ENCODE measurements at places on chromosomes 4 and X.

DNA sequence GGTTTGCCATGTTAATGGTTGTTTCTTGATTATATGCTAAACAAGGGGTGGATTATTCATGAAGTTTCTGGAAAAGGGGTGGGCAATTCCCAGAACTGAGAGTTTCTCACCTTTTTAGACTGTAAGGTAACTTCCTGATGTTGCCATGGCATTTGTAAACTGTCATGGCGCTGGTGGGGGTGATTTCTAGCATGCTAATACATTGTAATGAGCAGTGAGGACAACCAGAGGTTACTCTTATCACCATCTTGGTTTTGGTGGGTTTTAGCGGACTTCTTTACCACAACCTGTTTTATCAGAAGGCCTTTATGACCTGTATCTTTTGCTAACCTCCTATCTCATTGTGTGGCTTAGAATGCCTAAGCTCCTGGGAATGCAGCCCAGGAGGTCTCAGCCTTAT, 81.5 kb downstream of the CFAP299 start:
- no peak for DNase-seq

- no peak for DNase-seq
These were observed 13.2 kb upstream of the MAN2B2 start for GRCh38 chr4:6561706-6562371.

DNA sequence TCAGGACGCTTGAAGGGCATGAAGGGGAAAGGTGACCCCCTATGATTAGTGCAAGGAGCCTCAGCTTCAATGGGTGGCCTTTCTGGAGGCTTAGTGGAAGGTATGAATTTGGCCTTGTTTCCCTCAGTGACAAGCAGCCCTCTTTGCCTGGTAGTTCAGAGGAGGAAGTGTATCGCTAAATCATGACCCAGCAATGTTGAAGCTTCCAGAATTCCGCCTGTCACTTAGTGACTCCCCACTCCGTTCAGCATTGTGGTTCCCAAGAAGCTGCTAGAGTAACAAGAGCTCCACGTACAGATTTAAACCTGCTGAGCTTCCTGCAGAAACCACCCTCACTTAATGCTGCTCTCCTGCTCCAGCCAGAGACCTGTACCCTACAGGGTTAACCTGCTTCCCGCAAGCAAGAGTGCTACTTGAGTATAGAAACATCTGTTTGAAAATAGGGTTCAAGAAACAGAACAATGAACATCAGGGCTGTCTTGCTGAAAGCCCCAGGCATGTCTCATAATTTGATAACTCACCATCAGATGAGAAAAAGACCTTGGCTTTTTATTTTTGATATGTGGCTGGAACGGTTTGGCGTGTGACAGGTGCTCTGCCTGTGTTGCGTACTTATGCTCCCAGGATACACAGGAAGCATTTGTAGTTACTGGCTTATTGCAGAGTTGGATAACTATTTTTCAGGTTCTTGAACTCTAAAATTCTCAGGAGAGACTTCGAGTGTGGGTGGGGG, 105.2 kb downstream of the UCHL1 start:
- DNase-seq = no peak

DNA sequence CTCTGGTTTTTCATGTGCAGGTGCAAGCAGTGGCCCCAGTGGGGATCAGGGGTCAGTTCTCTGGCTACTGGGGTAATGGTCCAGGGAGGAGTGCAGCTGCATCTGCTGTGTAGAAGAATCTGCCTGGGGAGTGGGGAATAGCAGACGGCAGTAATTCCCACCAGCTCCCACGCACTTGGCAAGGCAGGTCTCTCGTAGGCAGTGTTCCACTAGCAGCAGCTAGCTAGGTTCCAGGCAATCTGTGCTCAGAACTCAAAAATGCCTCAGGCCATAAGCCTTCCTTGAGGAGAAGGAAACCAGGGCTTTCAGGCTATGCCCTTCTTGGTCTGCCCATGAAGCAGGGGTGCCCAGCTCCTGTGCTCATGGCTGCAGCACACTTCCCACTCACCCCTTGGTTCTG, 38.8 kb downstream of the DCLK2 start:
- no peak for DNase-seq

GRCh38 chrX:123468481-123468880, 264.4 kb downstream of the THOC2 start:
- no peak for DNase-seq

DNA sequence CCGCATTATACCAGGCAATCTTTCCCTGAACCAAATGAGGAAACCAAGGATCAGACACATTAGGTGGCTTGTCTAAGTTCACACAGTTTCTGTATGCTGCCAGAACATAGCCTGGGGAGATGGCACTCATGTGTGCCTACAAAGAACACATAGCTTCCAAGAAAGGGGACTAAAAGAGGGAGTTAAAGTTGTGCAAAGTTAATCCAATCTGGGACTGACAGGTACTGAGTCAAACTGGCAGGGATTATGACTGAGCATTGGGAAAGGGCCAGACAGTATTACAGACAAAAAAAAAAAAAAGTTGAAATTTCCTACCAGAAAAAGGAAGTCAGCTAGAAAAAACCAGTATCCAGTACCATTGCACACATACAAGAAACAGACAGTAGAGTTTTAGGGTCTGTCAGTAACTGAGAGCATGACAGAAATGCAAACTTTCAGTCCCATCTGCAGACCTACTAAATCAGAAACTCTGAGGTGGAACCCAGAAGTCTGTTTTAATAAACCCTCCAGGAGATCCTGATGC, 37.2 kb downstream of the ADAMTS3 start:
- no peak for DNase-seq

- DNase-seq = no peak
These were observed 11.4 kb downstream of the SYN1 start for GRCh38 chrX:47608130-47608810.

GRCh38 chrX:40449396-40449795, 131.4 kb upstream of the ATP6AP2 start:
- DNase-seq = no peak

DNA sequence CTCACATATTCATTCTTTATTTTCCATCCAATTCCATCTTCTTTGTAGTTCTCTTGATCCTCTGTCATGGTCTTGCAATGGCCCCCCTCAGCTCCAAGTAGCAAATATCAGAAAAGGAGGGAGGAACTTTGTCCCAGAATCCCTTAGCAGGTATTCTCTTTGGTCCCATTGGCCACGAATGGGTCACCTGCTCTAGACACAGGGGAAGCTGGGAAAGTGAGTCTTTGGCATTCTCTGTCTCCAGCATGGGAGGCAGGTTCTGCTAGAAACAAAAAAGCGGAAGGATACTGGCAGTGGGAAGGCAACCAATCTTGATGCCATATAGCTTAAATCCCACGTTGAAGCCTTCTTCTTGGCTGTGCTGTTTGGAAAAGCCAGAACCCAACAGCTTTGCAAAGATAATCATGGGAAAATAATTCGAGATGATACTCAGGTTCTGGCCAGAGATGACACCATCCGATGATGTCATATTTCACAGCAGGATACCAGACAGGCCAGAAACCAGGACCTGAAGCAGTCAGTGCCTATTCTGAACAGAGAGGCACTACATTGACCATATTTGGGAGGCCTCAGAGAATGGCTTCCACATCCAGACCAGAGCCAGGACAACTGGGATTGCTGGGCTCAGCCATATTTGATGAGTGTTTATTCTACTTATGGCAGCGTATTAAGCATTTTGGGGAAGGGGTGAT, 110.4 kb upstream of the ATXN3L start:
- no peak for DNase-seq

- no peak for DNase-seq
These were observed 33.2 kb downstream of the PPP2R2C start for GRCh38 chr4:6439120-6439762.

- peak; percentile 3 for DNase-seq
These were observed 5.1 kb upstream of the GABRQ start for GRCh38 chrX:152632445-152633097.

GRCh38 chr4:71009890-71010588, 16.6 kb downstream of the DCK start:
- no peak for DNase-seq

DNA sequence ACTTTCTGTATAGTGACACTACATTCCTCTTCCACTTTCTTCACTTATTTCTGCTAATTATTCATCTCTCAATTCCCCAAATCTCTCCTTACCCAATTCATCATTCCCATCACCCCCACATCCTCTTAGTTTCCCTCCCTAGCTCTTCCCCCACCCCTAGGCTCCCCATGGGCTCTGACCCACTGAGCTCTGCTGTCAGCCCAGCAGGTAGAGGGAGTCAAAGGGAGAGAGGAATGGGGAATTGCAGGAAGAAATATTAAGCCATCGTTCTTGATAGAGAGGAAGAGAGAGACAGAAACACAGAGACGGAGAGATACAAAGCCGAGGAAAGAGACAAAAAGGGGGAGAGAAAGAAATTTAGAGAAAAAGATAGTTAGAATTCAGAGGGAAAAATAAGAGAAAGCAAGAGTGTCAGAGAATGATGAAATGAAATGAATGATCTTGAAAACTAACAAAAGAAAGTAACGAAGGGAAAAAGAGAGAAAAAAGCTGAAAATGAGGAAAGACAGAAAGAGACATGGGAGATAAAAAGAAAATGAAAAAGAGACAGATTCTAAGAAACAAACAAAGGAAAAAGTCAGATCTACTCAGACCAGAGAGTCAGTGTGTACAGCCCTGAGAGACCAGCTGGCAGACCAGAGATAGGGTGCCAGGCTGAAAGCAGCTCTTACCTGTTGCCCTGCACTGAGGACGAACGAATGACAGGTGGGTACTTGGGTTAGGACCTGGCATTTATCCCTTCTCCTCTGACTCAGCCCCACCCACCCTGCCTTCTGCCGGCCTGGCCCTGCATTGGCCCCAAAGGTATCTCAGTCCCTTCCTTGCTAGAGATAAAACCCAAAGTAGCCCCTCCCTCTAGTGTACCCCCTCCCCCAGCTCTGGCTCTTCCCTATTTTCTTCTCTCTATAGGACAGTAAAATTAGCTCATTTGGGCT, at the start of gene ALAS2:
ALAS2 (minus strand) TSS at position 707 of the 935 bp plus-strand sequence. CDS start 4,977 bp downstream, outside the sequence.
- no peak for DNase-seq

DNA sequence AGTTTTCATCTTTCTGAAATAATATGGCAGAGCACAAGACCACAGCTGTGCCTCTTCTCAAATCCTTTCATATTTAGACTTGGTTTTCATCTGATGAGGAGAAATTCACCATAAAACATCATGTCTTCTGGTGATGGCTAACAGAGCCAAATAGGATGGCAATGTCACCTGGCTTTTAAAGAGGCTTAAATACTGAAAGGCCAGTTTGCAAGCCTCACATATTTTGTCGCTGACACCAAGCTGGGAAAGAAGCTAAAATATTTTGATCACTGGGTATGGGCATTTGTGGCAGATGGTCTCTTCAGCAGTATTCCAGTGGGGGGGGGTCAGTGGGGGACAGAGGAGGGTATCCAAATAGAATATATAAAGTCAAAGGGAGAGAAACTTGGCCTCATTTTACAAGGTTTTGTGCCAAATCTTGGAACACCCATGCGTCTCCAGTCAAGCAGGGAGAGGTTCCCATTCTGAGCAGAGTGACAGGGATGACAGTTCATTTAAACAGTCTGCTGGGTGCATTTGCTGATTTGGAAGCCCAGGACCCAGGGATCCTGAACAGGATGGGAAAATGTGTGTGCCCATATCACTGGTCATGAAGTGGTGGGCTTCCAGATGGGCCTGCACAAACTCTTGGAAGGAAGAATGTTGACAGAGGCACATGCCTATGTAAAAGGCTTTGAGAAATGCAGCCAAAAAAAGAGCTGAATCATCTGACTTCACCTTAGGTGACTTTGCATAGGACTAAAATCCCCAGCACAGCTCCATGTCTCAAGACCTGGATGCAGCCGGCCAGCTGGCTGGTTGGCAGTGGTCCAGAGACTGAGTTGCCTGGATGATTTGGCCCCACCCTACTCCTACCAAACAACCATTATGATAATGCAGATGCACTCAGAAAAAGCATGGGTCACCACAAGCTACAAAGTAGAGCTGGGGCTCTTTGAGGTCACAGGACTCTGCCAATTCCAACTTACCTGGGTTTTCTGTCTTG, 484.4 kb upstream of the NR3C2 start:
- DNase-seq = no peak

DNA sequence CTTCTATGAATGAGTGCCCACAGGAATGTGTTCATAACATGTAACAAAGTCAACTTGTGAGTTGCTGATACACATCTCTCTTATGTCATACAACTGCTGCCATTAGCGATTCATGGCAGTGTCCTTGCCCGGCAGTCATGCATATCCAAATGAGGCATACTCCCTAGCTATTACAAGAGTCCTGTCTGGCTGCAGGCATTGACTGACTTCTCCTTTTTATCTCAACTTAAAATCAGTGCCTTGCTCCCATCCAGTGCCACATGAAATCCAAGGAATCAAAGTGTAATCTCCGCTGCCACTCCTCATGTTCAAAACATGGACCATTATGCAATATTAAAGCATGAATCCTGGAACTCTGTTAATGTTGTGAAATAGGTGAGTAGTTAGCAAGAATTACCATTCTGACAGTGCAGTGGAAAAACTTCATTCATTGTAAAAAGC, 348.9 kb upstream of the FTHL17 start:
- DNase-seq = no peak

DNA sequence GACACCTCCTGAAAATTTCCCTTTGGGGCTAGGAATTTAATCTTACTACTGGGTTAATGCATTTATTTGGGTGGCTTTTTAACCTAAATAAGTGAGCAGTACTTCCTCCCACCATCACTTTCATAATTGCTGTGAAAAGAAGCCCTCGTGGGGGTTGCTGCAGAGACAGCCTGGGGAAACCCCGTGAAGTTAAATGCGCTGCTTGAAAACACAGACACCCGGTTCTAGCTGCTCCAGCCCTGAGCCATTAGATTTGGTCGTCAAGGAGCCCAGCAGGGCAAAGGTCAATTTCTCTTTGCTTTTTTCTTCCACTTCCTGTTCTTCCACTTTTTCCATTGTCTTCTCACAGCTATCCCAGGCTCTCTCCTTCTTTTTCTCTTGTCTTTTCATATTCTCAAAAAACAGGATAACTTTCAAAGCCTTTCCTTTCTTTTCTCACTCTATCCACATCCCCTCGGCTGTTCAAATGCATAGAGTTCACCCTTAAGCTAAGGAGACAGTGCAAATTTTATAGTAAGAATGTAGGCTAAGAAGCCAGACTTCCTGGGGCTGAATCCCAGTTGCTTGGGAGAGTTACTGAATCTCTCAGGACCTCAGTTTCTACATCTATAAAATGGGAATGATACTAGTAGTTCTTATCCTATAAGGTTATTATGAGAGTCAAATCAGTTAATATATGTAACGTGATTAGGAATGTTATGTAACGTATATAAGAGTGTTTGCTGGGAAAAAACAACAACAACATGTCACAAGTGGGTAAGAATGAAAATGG, 91.5 kb upstream of the ZNF827 start:
- DNase-seq = no peak

DNA sequence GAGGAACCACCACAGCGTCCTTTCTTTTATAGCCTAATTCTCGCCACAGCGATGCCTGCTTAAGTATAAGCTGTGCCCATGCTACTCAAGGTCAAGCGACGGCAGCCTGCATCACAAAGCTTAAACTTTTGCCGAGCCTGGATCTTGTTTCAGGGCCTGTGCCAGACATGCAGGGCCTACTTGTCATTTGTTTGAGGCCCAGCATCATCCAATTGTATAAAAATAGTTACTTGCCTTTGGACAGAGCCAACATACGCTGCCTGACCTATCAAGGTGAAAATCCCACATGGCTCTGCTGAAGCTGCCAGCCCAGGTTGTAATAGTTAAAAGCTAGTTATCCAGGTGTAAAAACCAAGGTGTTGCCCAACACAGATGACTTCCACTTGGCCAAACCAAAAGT, 107.1 kb downstream of the TMEM131L start:
- no peak for DNase-seq

- DNase-seq = peak; percentile 32
These were observed at the start of gene NBDY for GRCh38 chrX:56729152-56729850. NBDY (plus strand) TSS chrX:56729243; CDS start chrX:56729354, 111 bp downstream.
